ENCODE measurements at places on chromosomes 12 and 14. TPM values are rescaled to one million over a fixed set of nuclear protein-coding genes. Genes with fewer than 3 reads are reported as not detected.

TBC1D30 gene
- total RNA-seq = 0.17 TPM

KHNYN gene
- 59.8 TPM for total RNA-seq

DLGAP5 gene
- total RNA-seq = 120 TPM

NINJ2 gene
- 1.8 TPM for total RNA-seq

CABP1 gene
- total RNA-seq = not detected

SPX gene
- total RNA-seq = 0.50 TPM

CLMN gene
- total RNA-seq = 1.9 TPM

OVCH1 gene
- not detected for total RNA-seq

ARHGAP5 gene
- total RNA-seq = 38.5 TPM

SLCO1B1 gene
- total RNA-seq = not detected

WDR89 gene
- 26.7 TPM for total RNA-seq

ARF3 gene
- 87.3 TPM for total RNA-seq

STON2 gene
- total RNA-seq = 0.14 TPM

SERPINA5 gene
- total RNA-seq = not detected

RCOR1 gene
- total RNA-seq = 11.9 TPM

HOXC12 gene
- not detected for total RNA-seq

DUSP6 gene
- total RNA-seq = 24.8 TPM

CPM gene
- total RNA-seq = 50.5 TPM

CCDC197 gene
- total RNA-seq = not detected

DAO gene
- not detected for total RNA-seq

KLRD1 gene
- total RNA-seq = 0.81 TPM

PAPLN gene
- total RNA-seq = 1.0 TPM

GALNT4 gene
- 3.4 TPM for total RNA-seq

NID2 gene
- not detected for total RNA-seq

SLCO1A2 gene
- total RNA-seq = not detected

P2RX2 gene
- not detected for total RNA-seq

WNT1 gene
- total RNA-seq = not detected

CMKLR1 gene
- total RNA-seq = not detected

SCN8A gene
- 0.42 TPM for total RNA-seq

ATP2A2 gene
- total RNA-seq = 95.5 TPM

TAS2R8 gene
- not detected for total RNA-seq

KCNK13 gene
- not detected for total RNA-seq

LALBA gene
- total RNA-seq = not detected

MIP gene
- total RNA-seq = not detected

Data from activated naive CD4-positive, alpha-beta T cell treated with anti-CD3 and anti-CD28 coated beads for 36 hours (primary cell).